Breast epithelium (tissue), 4 donors: ENCODE measurements at places on chromosomes 16 and 17.

DNA sequence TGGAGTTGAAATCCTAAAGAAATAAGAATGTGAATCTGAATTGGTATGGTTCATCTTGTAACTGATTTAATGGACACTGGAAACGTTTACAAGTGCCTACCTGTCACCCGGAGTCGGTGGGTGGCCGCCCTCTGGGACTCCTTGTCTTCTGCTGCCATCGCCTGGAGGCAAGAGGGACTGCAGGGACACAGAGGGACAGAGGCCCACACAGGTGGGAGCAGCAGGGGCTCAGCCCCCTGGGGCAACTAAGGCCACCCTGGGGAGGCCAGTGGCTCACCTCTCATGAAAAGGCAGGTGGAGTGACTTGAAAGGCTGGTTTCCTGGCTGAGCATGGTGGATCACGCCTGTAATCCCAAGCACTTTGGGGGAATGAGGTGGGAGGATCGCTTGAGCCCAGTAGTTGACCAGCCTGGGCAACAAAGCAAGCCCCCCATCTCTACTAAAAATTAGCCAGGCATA is 23.2 kb downstream of the TMEM92 start:
- DNase-seq = peak; percentile 80

DNA sequence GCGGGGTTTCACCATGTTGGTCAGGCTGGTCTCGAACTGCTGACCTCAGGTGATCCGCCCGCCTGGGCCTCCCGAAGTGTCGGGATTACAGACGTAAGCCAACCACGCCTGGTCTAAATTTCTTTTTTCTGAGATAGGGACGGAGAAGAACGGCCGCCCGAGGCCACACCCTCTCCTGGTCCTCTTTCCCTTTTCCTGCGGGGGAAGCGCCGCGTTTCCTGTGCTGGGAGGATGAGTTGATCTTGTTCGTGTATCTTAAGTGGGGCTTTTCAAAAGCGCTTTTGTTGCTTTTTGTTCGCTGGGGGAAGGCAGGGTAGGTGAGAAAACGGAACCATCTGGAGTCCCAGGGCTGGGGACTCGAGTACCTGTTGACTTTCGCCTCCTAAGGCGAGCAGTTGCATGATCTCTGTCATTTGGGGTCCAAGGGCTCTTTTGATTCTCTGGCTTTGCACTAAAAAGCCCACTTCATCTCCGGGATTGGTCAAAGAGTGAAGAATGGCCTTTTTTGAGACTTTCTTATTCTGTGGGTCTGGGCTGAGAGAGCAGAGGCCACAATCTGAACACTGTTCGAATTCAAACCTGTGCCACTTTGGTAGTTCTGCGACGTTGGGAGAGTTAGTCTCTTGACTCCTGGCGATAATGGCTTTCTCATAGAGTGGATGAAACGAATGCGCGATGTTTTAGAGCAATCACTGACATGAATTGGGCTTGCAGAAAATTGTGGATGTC is 1.3 kb downstream of the FUS start:
- DNase-seq = no peak

- DNase-seq = peak; percentile 22
Observed at GRCh38 chr16:10957771-10958482, 13.6 kb downstream of the CLEC16A start.

DNA sequence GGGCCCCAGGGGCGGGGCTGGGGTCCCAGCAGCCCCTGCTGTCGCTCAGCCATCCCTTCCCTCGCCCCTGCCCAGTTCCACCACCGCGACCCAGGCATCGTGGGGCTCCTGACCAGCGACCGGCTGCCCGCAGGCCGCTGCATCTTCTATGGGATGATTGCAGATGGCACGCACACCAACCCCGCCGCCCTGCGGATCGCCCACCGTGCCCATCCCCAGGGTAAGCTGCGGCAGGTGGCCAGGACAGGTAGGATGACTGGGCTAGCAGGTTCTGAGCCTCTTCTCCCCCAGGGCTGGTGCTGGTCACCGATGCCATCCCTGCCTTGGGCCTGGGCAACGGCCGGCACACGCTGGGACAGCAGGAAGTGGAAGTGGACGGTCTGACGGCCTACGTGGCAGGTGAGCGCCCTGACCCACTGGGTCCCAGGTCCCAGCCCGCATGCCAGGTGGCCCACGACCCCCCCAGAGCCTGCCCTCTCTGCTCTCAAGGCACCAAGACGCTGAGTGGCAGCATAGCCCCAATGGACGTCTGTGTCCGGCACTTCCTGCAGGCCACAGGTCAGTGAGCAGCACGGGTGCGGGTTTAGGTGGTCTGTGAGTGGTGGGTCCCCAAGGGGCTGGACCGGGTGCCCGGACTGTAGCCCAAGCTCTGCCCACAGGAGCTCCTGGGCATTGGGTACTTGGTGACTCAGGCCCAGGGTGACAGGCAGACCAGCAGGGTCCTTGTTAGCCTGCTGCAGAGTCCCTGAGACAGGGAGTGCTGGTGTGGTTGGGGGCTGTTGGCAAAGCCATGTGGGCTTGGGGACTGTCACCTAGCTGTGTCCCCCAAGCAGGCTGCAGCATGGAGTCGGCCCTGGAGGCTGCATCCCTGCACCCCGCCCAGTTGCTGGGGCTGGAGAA is 2.8 kb downstream of the CEMP1 start:
- no peak for DNase-seq

DNA sequence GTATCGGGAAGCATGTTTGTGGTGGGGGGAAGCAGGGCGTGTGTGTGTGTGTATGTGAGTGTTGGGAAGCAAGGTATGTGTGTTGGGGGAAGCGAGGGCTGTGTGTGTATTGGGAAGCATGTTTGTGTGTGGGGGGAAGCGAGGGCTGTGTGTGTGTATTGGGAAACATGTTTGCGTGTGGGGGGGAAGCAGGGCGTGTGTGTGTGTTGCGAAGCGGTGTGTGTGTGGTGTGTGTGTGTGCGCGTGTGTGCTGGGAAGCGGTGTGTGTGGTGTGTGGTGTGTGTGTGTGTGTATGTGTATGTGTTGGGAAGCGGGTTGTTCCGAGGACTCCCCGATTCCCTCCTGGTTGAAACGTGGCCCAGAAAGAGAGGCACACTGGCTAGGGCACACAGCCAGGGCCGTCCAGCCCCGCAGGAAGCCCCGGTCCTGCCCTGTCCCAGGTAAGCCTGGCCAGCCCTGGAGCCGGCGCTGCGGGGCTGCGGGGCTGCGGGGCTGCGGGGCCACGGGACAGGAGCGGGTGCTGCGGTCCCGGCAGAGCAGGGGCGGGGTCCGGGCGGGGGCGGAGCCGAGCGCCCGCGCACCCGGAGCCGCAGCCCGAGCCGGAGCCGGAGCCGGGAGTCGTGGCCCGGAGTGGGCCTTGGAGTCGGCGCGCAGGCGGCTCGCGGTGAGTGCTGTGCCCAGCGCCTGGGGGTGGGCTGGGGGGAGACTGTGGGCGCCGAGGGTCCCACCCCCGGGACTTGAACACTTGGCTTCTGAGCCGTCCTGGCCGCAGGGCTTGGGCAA is at the start of gene NOD2:
Gene NOD2, plus strand, starts transcription at position 608 of the 783 bp plus-strand sequence. CDS start 5,890 bp downstream, outside the sequence.
- DNase-seq = no peak

DNA sequence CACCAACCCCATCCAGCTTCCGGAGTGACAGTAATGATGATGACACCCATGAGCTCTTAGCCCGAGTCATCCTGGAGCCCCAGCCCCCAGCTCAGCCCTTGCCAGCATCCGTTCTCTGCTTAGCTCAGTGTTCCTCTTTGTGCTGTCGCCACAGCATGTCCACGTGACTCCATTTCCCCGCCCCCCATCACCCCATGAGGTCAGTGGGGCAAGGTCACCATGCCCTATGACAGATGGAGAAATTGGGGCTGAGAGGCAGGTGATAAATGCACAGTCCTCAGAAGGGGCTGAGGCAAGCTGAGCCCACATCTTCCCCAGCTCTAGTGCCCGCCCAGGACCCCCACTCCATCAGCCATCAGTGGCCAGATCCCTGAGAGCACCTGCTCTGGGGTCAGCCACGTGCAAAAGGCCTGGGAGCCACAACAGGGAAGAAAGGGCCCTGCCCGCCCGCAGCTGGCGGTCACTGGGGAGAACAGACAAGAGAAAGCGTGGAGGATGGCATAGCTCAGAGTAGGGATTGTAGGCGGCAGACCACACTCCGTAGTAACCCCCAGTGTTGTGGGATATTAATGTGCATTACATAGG is 17.1 kb downstream of the ITGB4 start:
- no peak for DNase-seq

DNA sequence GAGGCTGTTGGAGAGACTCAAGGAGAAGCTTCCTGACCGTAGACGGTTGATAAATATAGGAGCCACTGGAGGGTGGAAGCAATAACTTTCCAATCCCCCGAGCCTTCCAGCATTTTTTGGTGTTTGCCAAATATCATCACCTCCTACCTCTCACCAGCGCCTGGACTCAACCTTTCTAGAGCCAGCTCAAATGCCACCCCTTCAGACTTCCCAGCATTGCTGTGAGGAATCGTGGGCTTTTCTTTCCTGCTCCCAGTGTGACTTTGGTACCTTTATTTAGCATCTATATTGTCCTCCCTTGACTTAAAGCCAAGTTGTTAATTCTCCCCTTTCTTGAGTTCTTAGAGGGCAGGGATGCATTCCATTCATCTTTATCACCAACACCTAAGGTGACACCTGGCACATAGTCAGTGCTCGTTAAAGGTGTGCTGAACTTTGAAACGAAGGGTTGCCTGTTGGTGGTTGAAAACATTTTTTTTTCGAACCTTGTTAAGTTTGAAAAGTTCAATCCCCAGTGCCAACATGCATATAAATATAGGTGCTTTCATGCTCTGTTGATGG is 35.3 kb upstream of the CCR7 start:
- no peak for DNase-seq

DNA sequence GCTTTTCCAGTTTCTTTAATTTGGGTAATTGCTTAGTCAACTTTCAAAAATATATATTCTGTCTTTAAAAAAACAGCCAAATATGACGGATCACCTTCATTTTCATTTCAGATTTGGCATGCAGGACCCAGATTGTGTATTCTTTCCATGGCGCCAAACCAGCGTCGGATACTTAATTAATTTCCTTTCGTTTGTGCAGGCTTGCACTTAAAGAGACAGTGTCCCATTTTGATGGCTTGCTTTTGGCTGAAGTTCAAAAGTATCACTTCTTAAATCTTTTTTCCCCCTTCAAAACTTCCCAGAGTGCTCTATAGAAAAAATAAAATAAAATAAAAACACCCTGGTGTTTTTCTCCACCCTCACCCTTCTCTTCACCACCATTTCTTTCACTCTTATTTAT is 394.5 kb upstream of the SOX9 start:
- no peak for DNase-seq

- DNase-seq = no peak
Observed at GRCh38 chr17:51319186-51319585, 58.8 kb downstream of the UTP18 start.

DNA sequence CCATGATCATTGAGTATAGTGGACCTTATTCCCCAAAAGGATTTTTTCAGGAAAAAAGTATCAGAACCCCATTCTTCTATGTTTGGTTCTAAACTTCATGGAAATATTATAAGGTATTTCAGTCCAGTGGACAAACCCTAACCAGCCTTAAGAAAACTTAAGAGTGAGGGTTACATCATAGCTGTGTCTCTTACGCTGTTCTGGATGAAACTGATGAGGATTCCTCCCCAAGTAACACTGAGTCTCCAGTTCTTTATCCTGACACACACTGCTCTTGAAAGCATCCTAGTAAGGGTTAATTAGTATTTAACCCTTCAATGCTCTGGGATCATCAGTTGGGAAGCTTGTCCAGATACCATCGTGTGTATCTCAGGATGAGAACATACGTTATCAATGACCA is 5.0 kb downstream of the LYRM1 start:
- DNase-seq = no peak

GRCh38 chr16:73048292-73049080 is 558 bp upstream of the ZFHX3 start:
- no peak for DNase-seq

- DNase-seq = no peak
Observed at GRCh38 chr17:41467561-41467960, 375 bp upstream of the KRT32 start.
